ENCODE measurements at places on chromosomes 16 and 17.

DNA sequence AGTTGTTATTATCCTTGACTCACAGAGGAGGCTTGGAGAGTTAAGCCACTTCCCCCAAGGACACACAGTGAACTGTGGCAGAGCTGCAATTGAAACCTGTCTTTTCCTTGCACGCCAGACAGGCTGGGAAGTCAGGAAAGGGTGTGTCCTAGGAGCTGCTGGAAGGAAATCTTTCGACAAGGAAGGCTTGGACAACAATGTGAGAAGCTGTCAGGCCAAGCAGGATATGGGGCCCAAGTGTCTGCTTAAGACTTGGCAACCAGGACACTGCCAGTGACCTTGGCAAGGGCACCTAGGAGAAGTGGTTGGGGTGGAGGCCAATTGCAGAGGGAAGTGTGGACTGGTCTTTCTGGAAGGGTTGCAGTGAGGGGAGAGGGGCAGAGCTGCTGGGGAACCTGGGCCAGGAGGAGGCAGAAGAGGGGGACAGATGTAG, 2.1 kb upstream of the CAMKK1 start:
- DNase-seq: no peak

DNA sequence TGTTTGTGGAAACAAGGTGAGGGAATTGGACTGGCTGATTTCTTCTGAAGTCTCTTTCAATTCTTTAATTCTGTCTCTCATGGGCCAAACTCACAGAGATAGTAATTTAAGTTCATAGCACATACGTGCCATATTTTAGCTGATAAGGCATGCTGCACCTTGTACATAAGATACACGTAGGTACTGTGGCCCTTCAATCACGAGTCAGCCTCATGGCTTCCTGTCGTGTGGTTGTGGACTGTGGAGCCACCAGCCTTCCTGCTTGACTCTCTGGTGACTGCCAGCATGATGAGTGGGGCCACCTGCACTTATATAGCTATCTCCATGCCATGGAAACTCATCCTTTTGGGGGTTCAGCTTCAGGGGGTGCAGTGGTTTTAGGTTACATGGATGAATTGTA, 25.1 kb downstream of the KSR1 start:
- DNase-seq: no peak

GRCh38 chr17:78214016-78214705, at the start of gene BIRC5:
BIRC5 (plus strand) TSS chr17:78214253; CDS start chr17:78214317, 64 bp downstream.
- peak; percentile 91 for DNase-seq

GRCh38 chr17:72139212-72139611, 18.4 kb downstream of the SOX9 start:
- no peak for DNase-seq

GRCh38 chr16:83211711-83212110, 584.9 kb downstream of the CDH13 start:
- DNase-seq: no peak

DNA sequence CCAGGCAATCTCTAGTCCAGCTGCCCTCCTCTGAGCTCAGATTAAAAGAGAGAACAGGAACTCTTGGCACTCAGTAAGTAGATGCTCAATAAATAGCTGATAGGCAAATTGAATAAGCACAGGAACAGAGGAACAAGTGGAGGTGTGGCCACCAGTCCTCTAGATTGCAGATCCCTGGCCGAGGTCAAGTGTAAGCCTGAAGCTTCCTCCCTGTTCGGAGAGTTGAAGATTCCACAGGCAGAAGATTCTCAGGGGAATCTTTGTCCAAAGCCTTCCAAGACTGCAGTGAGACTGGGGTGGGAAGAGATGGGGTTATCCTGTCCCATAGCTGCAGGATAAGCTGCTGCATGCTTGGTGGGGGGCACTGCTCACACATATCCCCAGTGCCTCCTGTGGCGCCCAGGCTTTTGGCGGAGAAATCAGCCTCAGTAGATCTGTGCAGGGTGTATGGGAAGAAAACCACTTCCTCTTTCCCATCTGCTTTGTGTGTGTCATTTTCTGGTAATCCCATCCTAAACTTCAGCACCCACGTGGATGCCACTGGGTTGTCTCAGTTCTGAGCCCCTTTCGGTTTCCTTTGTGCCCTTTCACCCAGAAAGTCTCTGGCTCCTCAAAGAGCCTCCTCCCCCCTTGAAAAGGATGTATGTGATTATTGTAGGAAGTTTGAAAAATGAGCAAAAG, 12.1 kb downstream of the CD300A start:
- no peak for DNase-seq

GRCh38 chr17:9213303-9213640, 192.0 kb downstream of the NTN1 start:
- no peak for DNase-seq

- no peak for DNase-seq
Measured at GRCh38 chr17:66687570-66688284, 147.2 kb upstream of the CACNG5 start.

GRCh38 chr17:44130693-44131349, 7.4 kb upstream of the HDAC5 start:
- no peak for DNase-seq

- no peak for DNase-seq
Measured at GRCh38 chr16:52617591-52617990, 70.6 kb upstream of the TOX3 start.

DNA sequence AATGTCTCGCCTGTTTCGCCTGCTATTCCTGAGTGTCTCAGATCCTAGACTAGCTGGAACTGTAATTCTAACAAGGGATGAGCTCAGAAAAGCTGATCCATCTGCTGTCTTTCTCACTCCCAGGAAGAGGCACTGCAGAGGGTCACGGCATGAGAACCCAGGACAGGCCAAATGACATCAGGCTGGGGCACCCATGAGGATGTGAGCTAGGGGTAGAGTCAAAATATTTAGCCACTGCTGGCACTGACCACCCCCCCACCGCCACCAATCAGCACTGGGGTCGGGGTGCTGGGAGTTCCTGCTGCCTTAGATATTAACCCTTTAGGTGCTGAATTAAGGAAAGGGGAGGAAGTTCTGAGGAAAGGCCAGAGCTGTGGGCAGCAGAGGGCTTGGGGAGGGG, 112.4 kb downstream of the IRX3 start:
- DNase-seq: no peak

DNA sequence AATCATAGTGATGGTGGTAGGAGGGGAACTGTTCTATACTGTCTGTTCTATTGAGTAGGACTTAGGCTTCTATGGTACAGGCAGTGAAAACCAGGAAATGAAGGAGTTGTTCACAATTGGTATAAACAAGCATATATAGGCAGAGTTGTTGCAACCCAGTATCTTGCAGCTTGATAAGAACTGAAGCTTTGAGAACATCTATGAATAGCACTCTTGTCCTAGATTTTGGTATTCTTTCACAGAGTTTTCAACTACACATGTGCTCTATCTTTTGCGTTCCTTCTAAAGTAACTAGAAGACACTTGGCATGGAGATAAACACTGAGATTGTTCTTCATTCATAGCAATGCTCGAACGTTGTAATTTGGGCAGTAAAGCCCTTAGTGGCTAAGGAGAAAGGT, 91.8 kb downstream of the KCNJ2 start:
- no peak for DNase-seq

- DNase-seq: no peak
Measured at GRCh38 chr16:12434567-12434966, 369.1 kb downstream of the CPPED1 start.

GRCh38 chr17:21213638-21214014, 335 bp downstream of the TMEM11 start:
- DNase-seq: no peak

DNA sequence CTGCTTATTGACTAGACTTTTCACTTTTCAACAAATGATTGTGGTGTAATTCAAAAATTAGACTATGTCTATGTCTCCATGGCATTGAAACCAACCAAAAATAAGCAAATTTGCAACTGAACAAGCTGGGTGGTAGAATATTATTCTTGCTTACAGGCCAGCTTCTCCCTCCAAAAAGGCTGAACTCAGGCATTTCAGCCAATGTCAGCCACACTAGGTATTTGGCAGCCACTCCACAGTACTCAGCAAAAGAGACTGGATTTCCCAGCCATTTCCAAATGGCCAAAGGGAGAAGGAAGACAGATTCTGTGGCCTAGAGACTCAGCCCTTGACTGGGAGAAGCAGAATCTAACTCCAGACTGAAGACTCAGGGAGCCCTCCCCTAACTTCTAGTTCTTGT, 121.8 kb upstream of the IRX5 start:
- DNase-seq: no peak

DNA sequence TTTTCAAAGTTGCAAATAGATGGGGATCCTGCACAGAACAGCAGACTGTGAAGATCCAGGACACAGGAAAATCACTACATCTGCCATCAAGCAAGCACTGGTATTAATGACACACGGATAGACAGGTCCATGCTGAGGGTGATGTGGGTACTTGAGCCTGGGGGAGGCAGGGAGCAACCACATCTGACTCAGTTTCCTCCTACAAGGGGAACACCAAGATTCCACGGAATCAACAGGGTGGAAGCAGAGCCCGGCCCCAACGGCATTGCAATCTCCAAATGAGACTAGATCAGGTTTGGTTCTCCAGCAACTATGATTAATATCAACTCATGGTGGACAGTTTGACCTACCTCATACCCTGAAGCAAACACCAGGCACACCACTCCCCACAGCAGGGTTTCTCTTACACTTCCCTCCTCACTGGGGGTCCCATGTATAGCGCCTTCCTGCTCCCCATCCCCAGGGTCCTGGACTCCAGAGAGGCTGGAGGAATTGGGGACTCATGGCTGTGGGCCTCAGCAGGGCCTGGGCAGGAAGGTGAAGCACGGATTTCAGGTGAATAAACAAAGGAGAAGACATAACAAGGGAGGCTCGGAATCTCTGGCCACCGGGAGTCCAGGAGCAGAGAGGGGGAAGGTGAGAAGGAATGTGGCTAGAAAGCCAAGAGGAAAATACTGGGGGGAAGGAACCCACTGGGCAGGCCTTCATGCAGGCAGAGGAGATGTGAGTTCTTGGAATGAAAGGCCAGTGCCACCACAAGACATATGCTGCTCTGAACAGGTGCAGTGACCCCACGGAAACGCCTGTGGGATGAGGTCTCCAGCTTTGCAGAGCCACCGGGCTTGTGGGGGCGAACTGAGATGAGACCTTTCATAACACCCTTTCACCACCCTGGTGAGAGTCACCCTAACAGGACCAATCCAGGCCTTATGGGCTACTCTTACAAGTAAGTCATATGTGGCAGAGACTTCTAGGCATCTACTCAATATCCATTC, 29.5 kb upstream of the PIK3R6 start:
- DNase-seq: no peak

- no peak for DNase-seq
Measured at GRCh38 chr17:15381707-15382106, 40.3 kb upstream of the TEKT3 start.

DNA sequence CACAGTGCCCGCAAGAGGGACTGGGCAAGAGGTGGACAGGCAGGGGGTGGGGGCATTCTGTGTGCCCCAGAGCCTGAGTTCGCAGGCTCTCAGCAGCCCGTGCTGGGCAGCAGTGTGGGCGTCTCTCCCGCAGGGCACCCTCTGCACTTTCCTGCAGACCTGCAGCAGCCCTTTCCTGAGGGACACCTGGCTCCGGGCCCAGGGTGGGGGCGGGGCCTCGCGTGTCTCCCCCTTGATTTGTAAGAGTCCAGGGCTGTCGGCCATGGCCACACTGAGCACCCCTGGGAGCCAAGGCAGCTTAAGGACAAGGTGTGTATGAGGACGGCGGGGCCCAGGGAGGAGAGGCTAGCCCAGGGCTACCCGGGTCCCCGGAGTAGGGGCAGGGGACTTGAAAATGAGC, 33.4 kb upstream of the SLC38A10 start:
- no peak for DNase-seq

DNA sequence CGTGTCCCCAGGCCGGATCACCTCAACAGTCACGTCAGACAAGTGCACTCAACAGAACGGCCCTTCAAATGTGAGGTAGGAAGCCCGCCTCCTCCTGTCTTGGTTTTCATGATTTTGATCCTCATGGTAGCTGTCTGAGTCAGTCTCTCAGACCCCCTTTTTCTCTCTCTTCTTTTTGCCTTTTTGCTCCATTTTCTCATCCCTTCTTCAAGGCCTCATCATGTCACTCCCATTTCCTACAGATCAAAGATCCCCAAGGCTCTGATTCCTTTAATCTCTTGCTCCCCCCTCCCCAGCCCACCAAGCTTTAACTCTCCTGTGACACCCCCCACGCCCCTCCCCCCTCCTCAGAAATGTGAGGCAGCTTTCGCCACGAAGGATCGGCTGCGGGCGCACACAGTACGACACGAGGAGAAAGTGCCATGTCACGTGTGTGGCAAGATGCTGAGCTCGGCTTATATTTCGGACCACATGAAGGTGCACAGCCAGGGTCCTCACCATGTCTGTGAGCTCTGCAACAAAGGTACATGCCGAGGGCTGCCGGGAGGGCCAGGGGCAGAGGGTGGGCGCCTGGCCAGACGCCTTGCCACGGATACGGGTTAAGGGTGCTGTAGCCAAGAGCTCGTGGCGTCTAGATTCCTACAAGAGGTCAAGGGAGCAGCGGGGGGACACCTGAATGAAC, 2.0 kb downstream of the MAZ start:
- DNase-seq: no peak

DNA sequence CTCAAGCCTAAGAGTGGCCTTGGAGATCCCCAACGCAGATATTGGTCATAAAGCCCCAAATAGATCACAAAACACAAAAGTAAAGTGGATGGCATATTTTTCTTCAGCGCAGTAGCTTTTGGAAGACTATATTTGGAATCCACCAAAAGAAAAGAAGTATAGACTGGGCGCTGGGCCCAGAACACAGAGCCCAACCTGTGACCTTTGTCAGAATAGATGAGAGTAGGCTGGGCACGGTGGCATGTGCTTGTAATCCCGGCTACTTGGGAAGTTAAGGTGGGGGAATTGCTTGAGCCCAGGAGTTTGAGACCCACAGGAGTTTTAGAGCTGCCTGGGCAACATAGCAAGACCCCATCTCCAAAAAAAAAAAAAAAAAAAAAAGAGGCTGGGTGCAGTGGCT, 14.6 kb downstream of the SCIMP start:
- DNase-seq: no peak

GRCh38 chr16:66006485-66006884, 360.0 kb upstream of the CDH5 start:
- no peak for DNase-seq
